Activated CD4-positive, alpha-beta T cell treated with anti-CD3 and anti-CD28 coated beads for 24 hours (primary cell): ENCODE measurements at places on chromosomes 12 and 14.

- DNase-seq = no peak
Observed at GRCh38 chr12:108565146-108565545, 2.8 kb downstream of the ISCU start.

DNA sequence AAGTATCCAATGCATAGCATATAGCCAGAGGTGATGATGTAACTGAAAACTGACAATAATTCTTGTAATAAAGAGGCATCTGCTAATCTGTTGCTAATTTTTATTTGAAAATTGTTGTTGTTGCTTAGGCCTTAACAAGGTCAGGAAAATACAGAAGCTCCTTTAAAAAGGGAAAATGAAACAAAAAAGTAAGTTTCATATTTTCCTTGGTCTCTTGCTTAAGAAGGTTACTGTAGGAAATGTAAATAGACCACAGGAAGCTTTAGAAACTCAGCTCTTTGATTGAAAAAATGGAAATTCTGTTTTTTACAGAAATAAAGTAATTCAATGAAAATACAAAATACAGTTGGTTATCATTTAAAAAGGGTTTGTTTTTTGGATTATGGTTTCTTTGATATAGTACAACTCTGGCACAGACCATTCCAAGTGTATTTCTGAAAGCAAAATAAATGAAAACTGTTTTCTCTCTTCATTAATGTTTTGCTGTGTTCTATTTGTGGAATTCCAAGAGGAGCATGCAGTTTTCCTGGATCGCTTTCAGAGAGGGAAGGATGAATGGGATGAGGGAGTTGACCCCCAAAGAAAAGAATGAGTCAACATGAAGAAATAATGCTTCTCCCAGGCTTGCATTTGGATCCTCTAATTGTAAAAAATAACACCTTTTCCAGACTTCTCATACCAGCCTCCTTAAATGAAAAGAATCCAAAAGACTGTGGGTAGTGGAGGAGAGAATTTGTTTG is 398.0 kb upstream of the FAR2 start:
- DNase-seq = no peak

DNA sequence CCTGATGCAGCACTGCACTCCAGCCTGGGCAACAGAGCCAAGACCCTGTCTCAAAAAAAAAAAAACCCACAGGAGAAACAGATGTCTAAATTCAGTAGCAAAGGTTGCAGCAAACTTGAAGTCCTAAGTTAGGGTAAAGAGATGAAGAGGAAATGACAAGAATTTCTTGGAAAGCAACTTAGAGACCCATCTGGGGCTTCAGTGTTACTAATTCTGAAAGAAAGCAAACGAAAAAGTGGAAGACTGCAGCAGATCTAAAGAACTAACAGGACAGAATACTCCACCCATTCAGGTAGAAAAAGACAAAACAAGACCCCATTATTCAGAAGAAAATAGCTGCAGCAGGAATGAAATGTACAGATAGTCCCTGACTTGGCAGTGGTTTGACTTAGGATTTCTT is 31.9 kb downstream of the RESF1 start:
- DNase-seq = no peak

- DNase-seq = no peak
Observed at GRCh38 chr14:33370426-33370825, 431.7 kb downstream of the NPAS3 start.

- DNase-seq = no peak
Observed at GRCh38 chr12:55624056-55624455, 12.6 kb upstream of the OR10P1 start.

GRCh38 chr12:72228424-72228823 is 43.7 kb upstream of the TRHDE start:
- DNase-seq = no peak

GRCh38 chr12:94849411-94849976 is 154.0 kb downstream of the NDUFA12 start:
- no peak for DNase-seq

- DNase-seq = no peak
Observed at GRCh38 chr14:55433880-55434804, 6.3 kb downstream of the TBPL2 start.

DNA sequence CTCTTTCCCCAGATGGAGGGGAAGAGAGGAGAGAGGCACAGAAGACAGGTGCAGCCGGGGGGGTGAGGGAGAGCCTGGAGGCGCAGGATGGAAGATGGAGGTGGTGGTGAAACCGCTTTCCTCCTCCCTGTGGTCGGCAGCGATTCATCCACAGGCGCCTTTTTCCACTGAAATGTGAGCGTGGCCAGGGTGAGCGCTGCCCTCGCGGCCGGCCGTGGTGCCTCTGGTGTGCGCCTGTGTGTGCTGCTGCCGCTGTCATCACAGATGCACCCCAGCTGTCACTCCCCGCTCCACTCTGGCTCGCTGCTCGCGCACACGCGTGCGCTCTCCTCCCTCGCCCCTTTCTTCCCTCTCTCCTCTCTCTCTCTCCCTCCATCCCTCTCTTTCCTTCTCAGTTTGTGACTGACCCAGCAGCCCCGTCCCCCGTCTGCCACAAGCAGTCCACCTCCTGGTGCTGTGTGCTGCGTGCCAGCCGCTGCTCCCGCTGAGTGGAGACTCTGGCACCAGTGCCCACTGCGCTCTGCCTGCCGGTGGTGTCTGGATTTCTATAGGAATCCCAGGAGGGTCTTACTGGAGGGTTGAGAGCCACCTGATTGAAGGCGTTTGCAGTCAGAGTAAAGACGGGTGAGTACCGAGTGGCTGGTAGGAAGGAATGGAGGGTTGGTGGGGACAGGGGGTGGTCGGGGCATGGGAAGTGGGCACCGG is at the start of gene LRTM2:
Gene LRTM2 (plus strand): TSS at position 375 of the 705 bp plus-strand sequence. CDS start 7,584 bp downstream, outside the sequence.
- no peak for DNase-seq

GRCh38 chr12:1246637-1247036 is 255.6 kb downstream of the ERC1 start:
- no peak for DNase-seq

- no peak for DNase-seq
Observed at GRCh38 chr14:80493620-80494019, 282.3 kb upstream of the DIO2 start.

- DNase-seq = no peak
Observed at GRCh38 chr12:89363582-89363981, 11.3 kb upstream of the DUSP6 start.

- no peak for DNase-seq
Observed at GRCh38 chr12:5244513-5244972, 187.4 kb upstream of the NTF3 start.

DNA sequence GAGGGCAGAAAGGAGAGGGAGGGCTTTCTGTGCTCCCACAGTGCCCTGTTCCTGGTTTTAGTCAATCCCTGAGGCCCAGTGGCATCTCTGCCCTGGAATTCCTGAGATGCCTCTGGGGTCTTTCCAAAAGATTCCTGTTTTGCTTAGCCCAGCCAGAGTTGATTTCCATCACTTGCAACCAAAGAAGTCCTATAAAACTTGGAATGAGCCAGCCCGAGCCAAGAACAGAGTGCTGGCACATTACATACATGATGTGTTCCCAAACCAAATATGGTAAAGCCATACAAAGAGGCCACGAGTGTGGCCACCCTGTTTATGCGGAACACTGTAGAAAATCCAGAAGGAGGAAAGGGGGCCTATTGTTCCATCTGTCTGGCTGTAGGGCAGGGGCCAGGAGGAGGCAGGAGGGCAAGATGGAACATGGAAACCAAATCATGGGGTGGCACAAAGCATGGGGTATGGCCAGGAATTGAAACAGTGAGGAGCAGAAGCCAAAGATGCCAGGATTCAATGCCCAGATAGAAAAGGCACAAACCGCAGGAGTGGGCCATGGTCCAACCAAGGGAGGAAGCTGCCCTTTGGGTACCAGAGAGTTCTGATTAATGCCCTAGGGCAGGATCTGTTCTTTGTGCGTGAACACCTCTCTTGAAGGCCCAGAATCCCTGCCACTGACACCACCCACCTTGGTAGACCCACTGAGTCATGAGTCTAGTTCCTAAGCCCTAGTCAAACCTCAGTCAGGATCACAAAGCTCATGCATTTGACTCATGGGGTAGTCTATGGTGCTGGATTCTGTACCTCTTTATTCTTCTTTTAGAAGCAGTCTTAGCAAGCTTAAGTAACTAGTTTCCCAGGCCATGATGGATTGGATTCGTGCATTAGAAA is 75.2 kb downstream of the LRRC74A start:
- no peak for DNase-seq

DNA sequence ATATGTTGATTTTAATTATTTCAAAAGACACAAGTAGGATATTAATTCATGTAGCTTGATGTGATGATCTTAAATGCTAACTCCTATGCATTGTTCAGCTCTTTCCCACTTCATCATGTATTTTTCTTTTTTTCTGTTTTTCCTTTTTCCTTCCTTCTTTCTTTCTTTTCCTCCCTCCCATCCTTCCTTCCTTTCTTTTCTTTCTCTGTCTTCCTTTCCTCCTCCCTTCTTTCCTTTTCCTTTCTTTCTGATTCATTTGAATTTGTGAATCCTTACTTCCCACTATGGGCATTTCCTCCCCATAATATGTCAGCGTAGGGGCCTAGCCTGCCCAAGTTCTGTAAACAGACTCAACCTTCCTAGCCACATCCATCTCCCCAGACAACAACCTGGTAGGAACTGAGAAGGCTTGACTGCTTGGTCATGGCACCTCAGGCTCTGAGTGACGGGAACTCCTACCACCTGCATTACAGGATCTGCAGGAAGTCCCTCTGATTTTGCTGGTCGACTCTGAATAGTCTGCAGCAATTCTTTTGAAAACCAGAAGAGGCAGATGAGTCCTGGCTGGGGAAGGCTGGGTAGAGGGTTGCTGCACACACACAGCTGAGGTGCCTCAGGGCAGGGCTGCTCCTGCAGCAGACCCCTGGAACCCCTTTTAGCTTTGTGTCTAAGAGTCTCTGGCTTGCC is 33.4 kb upstream of the BHLHE41 start:
- no peak for DNase-seq

DNA sequence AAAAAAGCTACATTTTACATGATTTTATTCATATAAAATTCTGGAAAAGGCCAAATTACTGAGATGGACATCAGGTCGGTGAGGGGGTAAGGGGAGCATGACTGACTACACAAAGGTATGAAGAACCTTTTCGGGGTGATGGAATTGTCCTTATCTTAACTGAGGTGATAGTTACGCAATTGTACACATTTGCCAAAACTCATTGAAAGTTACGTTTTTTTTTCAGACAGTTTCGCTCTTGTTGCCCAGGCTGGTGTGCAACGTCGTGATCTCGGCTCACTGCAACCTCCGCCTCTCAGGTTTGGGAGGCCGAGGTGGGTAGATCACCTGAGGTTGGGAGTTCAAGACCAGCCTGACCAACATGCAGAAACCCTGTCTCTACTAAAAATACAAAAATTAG is 29.4 kb upstream of the PLEKHG3 start:
- no peak for DNase-seq

DNA sequence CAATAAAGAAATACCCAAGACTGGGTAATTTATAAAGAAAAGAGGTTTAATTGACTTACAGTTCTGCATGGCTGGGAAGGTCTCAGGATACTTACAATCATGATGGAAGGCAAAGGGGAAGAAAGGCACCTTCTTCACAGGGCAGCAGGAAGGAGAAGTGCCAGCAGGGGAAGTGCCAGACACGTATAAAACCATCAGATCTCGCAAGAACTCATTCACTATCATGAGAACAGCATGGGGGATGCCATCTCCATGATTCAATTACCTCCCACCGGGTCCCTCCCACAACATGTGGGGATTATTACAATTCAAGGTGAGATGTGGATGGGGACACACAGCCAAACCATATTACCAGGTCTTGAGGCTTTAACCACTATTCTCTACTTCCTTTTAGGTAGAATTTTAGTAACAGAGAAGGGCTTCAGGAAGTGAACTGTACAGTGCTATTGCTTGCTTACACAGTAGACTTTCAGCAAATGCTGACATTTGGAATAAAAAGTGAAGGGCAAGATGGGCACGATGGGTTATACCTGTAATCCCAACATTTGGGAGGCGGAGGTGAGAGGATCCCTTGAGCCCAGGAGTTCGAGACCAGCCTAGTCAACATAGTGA is 40.8 kb upstream of the OR4E1 start:
- DNase-seq = no peak

DNA sequence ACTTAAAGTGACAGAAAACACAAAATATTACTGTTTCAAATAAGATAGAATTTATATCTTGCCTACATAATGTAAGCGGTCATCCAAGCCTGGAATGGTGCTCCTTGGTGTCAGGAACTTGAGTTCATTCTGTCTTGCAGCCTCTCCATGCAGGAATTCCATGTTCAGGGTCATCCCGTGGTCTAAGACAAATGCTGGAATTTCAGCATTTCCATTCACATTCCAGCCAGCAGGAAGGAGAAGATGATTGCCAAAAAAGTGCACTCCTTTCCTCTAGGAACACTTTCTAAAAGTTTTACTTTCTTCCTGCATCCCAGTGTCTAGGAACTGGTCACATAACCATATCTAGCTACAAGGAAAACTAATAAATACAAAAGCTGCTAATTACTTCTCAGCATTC is 106.3 kb downstream of the PTPRO start:
- DNase-seq = no peak

- DNase-seq = no peak
Observed at GRCh38 chr12:51388069-51388799, 3.0 kb downstream of the GALNT6 start.

DNA sequence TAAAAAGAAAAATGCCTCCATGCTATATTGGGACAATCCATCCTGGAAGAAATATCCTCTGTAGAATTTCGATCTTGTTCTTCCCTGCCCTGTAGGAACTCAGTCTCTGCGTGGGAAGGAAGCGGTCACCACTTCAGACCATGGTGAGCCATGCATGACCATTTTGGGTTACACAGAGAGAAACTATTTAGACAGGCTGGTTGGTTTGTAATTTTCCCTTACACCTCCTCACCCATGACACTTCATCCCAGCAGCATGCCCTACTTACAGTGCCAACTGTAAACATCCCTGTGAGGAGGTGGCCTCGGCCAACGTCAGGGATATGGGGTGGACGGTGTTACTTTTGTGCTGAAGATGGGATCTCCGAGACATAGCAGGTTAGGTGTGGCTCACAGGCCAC is 121.4 kb downstream of the SMOC1 start:
- DNase-seq = no peak

DNA sequence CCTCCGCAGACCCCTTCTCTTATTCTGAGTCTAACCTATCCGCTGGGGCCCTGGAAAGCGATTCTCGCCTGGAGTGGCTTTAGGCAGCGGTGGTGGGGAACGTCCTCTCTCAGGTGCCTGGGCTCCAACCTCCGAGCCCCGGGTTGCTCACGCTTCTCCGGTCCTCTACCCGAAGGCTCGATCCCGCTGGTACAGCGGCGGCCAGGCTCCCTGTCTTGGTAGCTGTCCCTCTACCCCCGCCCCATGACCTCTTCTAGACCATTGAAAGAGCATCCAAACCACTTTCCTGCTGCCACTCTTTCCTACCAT is 505 bp upstream of the HEBP1 start:
- DNase-seq = no peak

DNA sequence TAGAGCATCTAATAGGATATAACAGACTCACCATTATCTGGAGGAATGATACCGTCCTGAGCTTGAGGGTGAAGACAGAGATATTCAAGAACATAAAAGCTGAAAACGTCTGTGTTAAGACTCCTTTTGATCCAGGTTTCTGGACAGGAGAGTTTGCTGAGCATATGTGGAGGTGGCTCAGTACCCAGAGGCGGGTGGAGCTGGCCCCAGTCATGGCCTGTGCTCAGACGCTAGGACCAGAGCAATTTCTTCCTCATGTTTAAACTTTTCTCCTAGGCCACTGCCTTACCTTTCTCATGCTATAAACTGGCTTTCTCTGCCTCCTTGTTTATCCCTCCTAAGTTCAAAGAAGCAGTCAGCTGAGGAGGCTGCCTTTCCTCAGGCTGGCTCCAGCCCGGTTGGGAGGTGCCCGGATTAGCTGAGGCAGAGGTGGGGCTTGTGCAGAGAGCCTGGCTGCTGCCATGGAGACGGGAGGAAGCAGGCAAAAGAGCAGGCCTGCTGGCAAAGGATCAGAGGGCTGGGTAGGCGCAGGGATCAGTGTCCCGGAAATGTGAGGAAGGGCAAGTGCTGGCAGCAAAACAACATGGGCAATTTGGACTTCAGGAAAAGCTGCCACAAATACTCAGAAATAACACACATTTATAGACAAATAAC is 13.7 kb downstream of the COA8 start:
- DNase-seq = no peak
